Cardiac fibroblast (primary cell): ENCODE measurements at places on chromosomes 5 and 9.

DNA sequence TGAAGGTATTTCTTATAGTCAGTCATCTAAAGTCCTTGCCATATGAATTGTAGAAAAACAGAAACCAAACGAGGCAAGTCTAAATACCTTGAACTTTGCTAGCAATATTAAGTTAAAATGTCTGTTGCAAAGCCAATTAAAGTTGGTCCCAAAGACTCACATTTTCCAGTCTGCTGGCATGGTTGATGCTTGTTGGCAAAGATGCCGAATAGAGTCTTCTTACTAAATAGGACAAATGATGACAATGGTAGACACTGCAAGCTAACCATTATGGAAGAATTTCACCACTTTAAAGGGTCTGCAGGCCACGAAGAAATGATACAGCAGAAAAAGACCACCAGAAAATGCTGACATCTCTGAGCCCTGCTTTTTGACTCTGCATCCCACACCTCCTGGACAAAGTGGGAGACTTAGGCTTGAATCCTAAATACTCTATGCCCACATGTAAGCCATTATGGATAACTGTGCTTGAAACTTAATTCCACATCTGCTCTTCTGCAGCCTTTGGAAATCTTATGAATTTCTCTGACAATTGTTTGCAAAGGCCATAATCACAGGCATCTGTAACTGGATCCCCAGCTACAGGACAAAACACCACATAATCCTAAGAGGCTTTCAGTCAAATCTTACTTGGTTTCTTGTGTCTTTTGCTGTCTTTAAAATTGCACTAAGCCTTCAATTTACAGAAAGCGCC is 61.3 kb downstream of the LHFPL2 start:
- peak; percentile 33 for DNase-seq

DNA sequence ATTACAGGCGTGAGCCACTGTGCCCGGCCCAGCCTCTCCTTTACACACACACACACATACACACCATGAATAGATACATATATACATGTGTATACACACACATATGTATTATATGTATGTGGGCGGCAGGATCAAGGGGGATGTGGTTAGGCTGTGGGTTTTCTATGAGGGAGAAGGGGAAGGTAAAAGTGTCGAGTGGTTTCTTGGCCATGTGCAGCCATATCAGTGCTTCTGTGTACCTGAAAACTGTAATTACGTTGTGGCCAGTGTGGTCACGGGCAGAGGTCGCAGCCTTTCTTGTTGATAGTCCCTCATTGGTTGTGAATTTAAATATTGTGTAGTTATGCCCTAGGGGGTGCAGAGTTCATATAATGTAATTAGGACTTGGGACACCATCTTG is 16.5 kb downstream of the CDK20 start:
- DNase-seq = no peak

GRCh38 chr5:163565931-163566608 is 60.7 kb downstream of the MAT2B start:
- DNase-seq = peak; percentile 32

GRCh38 chr5:83973925-83974815 is 253.5 kb upstream of the HAPLN1 start:
- DNase-seq = no peak

DNA sequence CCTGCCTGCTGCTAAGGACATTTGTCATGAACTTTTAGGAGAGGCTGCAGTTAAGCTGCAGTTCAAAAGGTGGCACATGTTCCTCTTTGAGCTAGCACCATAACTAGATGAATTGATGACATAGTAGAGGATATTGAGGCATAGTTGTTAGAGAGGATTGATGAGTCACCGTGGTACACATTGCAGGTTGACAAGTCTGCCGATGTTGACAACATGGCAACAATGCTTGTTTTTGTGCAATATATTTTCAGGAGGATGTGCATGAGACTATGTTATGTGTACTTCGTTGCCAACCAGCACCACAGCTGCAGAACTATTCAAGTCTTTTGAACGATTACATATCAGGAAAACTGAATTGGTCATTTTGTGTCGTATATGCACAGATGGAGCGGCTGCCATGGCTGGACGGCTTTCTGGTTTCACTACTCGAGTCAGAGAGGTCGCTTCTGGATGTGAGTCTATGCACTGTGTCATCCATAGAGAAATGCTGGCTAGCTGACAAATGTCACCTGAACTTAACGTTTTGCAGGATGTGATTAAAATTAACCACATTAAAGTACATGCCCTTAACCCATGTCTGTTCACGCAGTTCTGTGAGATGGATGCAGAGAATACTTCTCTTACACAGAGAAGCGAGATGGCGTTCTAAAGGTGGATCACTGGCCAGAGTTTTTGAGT is 24.2 kb downstream of the ANP32B start:
- peak; percentile 44 for DNase-seq

- DNase-seq = peak; percentile 8
Observed at GRCh38 chr5:33631786-33632185, 191.0 kb downstream of the TARS1 start.

- no peak for DNase-seq
Observed at GRCh38 chr5:133356984-133357421, 255.3 kb downstream of the FSTL4 start.

- DNase-seq = no peak
Observed at GRCh38 chr9:29001006-29001405, 1427.7 kb upstream of the C9orf72 start.

GRCh38 chr5:68958428-68958827 is 135.4 kb upstream of the SLC30A5 start:
- DNase-seq = no peak

DNA sequence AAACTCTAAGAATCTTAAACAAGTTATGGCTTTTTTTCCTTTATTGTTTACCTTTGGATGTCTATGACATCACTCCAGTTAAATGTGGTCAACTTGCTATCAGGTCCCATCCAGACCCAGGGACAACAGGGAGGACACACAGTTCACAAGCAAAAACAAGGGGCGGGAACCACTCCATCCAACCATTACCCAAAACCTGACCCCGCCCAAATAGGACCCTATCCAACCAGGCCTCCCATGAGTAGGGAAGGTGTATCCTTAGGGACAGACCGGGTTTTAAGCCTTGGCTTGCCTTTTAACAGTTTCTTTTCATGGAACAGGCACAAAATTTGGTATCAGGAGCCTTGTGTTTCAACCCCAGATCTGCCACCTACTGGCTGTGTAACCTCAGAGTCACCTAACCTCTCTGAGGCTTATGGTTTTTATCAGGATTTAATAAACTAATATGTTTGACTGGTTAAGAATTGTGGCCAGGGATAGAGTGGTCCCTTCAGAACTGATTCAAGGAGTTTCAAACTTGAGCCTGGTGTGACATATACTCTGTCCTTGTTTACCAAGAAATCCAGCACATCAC is 127.7 kb upstream of the RAD23B start:
- no peak for DNase-seq

- peak; percentile 25 for DNase-seq
Observed at GRCh38 chr9:13446938-13447842, 167.7 kb upstream of the MPDZ start.

DNA sequence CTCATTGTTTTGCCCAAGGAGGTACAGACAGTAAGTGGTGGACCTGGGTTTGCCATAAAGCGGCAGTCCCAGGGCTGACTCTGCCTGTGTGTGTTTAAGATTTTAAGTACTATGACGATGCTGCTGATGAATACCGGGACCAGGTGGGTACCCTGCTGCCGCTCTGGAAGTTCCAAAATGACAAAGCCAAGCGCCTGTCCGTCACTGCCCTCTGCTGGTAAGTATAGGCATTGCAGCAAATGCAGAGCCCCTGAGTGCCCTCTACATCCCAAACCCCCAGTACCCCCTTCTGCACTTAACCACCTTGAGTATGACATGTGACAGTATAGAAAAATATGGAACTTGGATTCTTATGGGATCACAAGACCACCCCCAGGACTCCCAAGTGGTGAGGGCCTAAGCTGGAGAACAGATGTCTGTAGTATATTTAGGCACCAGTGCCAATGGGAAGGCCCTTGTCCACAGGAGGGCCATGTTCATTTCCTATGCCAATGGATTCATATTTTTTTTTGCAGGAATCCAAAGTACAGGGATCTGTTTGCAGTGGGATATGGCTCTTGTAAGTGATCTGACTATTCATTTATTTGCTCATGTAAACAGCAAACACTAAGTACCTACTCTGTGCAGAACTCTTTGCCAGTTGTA is 22.0 kb downstream of the ENHO start:
- peak; percentile 47 for DNase-seq

DNA sequence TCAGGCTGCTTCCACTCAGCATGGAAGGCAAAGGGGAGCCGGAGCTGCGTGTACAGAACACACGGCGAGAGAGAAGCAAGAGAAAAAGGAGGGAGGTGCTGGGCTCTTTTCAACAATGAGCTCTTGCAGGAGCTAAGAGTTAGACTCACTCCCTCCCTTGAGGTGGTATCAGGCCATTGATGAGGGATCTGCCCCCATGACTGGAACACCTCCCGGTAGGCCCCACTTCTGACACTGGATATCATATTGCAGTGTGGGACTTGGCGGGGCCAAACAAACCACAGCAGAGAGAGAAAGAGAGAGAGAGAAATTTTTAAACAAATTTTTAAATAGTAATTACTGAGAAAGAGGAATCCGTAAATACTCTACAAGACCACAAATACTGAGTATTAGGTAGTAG is 182.2 kb downstream of the TRIO start:
- no peak for DNase-seq

DNA sequence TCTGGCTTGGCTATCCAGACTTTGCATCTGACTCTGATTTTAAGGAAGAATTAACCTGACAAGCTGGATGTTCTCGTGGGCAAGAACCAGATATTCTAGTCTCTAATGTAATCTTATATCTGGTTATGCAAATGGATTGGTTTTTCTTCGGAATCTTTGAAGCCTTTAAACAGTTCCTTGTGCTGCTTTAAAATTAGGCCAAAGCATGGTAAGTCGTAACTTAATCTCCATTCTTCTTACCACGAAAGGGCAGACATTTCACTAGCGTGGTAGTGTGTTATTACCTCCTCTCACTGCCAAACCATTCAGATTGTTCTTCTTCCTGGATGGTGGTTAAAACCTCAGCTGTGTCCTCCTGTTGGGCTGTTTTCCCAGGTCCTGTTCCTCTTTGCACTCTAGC is 34.1 kb upstream of the TTC23L start:
- no peak for DNase-seq

DNA sequence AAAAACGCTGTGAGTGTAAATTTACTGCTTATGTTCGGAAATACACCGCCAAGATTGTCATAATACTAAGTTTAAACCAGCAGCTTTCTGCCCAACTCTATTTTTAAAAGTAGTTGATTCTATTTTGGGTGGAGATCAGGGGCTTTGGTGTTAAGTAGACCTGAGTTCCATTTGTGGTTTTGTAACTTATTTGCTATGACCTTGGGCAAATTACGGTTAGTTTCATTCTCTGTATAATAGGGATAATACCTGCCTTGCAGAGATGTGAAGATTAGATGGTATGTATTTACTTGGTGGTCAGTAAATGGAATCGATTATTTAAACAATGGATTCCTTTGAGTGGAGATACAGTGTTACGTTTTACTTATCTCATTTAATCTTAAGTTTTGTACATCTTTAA is 1.6 kb downstream of the RAD23B start:
- no peak for DNase-seq
